ENCODE measurements at places on chromosomes 1 and 21.

- no peak for DNase-seq
These were observed 76.5 kb downstream of the GALNT2 start for GRCh38 chr1:230143534-230143933.

GRCh38 chr1:96538883-96539282 is 182.7 kb upstream of the PTBP2 start:
- DNase-seq, result peak; percentile 98

- no peak for DNase-seq
These were observed 5.4 kb upstream of the ADORA1 start for GRCh38 chr1:203122159-203122558.

- DNase-seq, result no peak
These were observed 163.9 kb downstream of the LRRC40 start for GRCh38 chr1:70041317-70042045.

- DNase-seq, result no peak
These were observed 13.6 kb downstream of the SDCCAG8 start for GRCh38 chr1:243269461-243269801.

DNA sequence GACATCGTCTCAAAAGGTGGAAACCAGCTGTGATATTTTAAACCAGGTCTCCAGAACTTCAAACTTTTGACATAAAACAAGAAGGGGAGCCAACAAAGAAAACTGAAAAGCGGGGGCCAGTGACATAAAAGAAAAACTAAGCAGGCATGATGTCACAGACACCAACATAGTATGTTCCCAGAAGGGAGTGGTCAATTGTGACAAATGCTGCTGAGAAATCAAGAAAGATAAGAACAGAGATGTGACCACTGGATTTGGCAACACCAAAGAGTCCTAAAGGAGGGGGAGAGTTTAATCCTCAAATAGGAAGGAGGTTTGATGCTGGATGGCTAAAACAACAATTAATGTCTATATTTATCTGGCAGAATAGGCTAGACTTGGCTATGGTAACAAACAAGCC is 2.3 kb upstream of the RNF19B start:
- DNase-seq, result no peak

GRCh38 chr1:208173749-208174148 is 70.4 kb downstream of the PLXNA2 start:
- no peak for DNase-seq

- DNase-seq, result no peak
These were observed 93.8 kb downstream of the COQ8A start for GRCh38 chr1:227033880-227034279.

GRCh38 chr1:33273961-33274371 is 17.7 kb downstream of the ZNF362 start:
- no peak for DNase-seq

GRCh38 chr1:42748461-42749410 is 8.7 kb upstream of the CLDN19 start:
- no peak for DNase-seq

DNA sequence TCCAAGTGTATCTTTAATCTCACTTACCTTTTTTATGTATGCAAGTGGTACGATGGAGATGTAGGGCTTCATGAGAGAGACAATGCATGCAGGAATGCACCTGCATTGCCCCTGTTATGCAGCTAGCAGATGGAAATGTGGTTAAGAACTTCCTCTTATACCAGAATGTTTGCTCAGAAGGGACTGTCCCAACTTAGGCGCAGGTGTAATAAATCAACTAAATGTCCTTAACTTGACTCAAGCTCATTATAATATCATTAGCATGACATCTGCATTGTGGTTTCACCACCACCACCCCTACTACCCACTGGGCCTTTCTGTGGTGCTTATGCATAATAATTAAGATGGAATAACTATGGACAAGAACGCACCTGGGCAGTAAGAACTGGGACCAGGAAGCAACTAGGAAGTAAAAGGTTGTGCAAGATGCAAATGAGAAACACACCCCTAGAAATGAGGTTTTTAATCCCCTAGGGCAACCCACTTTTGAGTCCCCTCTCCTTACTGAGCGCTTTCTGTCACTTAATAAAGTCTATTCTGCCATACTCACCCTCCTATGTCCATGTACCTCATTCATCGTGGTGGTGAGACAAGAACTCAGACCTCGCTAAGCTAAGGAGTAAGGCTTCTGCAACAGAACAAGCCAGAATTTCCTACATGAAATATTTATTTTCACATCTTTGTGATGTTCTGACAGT is 1103.3 kb upstream of the B3GALT2 start:
- DNase-seq, result no peak

GRCh38 chr1:71521655-71522264 is 440.9 kb upstream of the ZRANB2 start:
- DNase-seq, result peak; percentile 17
